ENCODE measurements at places on chromosomes 4 and X. TPM values are rescaled to one million over a fixed set of nuclear protein-coding genes. Genes with fewer than 3 reads are reported as not detected.

The PFKFB1 gene
- total RNA-seq, result 0.69 TPM

The NEIL3 gene
- total RNA-seq, result 10.3 TPM

The ENPEP gene
- not detected for total RNA-seq

The GUCY1B1 gene
- 0.18 TPM for total RNA-seq

The CYBB gene
- total RNA-seq, result 3.7 TPM

The VCX gene
- not detected for total RNA-seq

The DOCK11 gene
- total RNA-seq, result 50.1 TPM

The EPHA5 gene
- total RNA-seq, result not detected

The PRKG2 gene
- total RNA-seq, result 0.58 TPM

GRCh38 chr4:152892974-152893373 lies 43.1 kb upstream of the FHDC1 start:
- no peaks in the 10 kb centered on the region for H3K36me3 ChIP-seq
- no peaks in the 10 kb centered on the region for H3K4me1 ChIP-seq
- no peak overlapping the region for H3K4me3 ChIP-seq
- H3K27ac ChIP-seq, result no peak overlapping the region
- no peaks in the 10 kb centered on the region for H3K27me3 ChIP-seq

GRCh38 chrX:80537096-80537495 lies 116.8 kb downstream of the TENT5D start:
- no peak for DNase-seq
- H3K4me3 ChIP-seq, result no peak overlapping the region
- H3K27ac ChIP-seq, result no peak overlapping the region
- no peaks in the 10 kb centered on the region for H3K36me3 ChIP-seq
- H3K4me1 ChIP-seq, result no peaks in the 10 kb centered on the region
- no peaks in the 10 kb centered on the region for H3K27me3 ChIP-seq

DNA sequence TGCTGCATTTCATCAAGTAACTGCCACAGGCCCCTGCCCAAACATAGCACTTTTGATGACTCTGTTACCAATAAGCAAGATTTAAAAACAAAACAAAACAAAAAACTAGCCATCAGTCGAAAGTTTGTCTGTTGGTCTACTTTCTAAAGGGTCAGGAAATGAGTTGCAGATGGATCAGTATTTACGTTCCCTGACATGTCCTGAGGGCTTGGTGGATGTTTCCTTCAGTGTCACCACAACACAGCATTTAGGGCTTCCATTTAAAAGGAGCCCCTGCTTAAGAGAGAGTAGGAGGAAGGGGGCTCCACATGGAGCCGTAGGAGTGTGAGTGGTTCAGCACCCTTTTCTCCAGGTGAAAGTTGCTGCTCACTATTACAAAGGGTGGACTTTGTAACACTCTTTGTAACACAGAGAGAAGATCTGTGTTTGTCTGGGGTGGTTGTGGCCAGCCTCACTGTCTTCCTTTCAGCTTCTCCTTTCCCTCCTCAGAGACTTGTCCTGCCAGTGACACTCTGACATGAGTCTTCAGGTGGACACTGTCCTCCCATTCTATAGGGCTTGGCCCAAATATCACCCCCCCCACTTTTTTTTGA lies 167.5 kb upstream of the PDE5A start:
- H3K36me3 ChIP-seq, result no peaks in the 10 kb centered on the region
- no peaks in the 10 kb centered on the region for H3K27me3 ChIP-seq
- no peak overlapping the region for H3K27ac ChIP-seq
- no peak for DNase-seq
- H3K4me1 ChIP-seq, result no peaks in the 10 kb centered on the region

DNA sequence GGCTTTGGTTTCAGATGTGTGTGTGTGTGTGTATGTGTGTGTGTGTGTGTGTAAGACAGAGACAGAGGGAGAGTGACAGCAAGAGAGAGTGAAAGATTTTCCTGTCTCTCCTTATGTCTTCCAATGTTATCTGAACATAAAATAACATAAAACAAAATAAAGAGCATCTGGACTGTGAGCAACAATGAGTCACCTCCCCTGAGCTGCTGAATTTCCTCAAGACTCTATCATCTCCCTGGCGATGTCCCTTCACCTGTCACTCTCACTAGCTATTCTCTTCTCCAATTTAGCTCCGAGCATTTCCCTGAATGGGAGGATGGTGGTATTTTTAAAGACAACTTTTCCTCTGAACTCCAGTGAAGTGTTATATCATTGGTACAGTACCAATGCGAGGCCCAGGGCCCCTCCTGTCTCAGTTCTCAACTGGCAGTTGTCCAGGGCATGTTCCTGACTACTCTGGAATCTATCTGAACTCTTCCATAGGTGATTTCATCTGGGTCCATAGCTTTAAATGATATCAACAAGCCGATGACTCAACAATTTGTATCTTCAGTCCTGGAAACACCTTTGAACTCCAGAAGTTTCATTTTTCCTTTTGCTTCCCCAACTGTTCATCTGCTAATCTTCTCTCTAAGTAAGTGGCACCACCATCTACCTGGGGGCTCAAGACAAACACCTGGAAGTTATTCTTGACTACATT lies 195.0 kb upstream of the CLNK start:
- H3K36me3 ChIP-seq, result no peaks in the 10 kb centered on the region

- no peak for DNase-seq
- no peaks in the 10 kb centered on the region for H3K36me3 ChIP-seq
- no peak overlapping the region for H3K4me3 ChIP-seq
- no peaks in the 10 kb centered on the region for H3K27me3 ChIP-seq
Measured at GRCh38 chr4:74320559-74321118, 12.4 kb downstream of the EPGN start.

DNA sequence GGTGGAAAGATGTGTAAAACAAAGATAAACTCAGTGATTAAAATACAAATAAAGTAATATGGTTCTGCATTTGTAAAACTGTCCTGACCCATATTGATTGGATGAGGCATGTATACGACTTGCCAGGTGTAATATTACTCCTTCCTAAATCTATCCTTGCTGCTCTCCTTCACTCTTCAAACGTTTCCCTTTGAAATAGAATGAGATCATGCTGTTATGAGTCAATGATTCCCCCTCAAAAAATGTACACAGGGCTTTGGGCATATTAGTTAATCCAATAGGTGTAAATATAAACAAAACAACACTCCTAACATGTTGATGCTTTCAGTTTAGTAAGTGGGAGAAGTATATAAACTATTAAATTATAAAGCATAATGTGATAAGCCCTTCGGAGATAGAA lies 117.4 kb upstream of the GPM6A start:
- DNase-seq, result no peak
- no peaks in the 10 kb centered on the region for H3K4me1 ChIP-seq
- H3K27ac ChIP-seq, result no peak overlapping the region
- no peaks in the 10 kb centered on the region for H3K27me3 ChIP-seq

- no peaks in the 10 kb centered on the region for H3K36me3 ChIP-seq
- no peak for DNase-seq
- H3K27ac ChIP-seq, result no peak overlapping the region
- no peaks in the 10 kb centered on the region for H3K27me3 ChIP-seq
- H3K4me1 ChIP-seq, result no peaks in the 10 kb centered on the region
Measured at GRCh38 chr4:185033950-185034349, 15.7 kb downstream of the HELT start.

DNA sequence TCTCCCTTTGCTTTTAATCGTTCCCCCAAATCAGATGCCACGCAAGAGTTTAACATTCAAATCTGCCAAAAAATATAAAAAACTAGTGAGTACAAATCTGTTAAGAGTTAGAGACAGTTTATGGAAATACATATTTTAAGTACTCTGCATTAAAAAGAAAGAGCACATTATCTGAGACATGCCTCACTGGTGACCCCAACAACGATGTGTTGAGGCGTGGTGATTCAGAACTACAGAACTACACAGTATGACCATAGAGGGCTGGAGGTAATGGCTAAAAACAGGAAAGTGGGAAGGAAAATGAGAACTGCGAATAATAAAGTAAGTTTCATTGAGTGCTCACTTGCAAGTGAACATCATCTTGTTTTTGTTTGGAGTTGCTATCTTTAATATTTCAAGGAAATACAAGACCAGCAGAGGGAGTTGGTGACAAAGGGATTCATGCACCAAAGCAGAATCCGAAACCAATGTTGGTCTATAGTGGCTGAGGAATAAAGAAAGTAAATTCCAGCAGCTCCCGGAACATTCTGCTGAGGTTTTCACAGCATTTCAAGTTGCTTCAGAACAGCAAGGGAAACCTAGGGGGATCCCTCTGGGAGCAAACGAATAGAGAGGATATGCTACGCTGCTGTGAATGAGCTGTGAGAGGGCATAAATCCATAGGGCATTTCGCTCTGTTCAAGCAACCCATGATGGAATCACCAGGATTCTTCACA lies 92.2 kb downstream of the DCHS2 start:
- no peak for DNase-seq
- H3K27me3 ChIP-seq, result no peaks in the 10 kb centered on the region
- no peaks in the 10 kb centered on the region for H3K36me3 ChIP-seq
- no peak overlapping the region for H3K27ac ChIP-seq

- no peak overlapping the region for H3K27ac ChIP-seq
- no peaks in the 10 kb centered on the region for H3K4me1 ChIP-seq
- H3K4me3 ChIP-seq, result no peak overlapping the region
- H3K36me3 ChIP-seq, result no peaks in the 10 kb centered on the region
- no peak for DNase-seq
Measured at GRCh38 chrX:10979956-10980355, 131.2 kb upstream of the HCCS start.

DNA sequence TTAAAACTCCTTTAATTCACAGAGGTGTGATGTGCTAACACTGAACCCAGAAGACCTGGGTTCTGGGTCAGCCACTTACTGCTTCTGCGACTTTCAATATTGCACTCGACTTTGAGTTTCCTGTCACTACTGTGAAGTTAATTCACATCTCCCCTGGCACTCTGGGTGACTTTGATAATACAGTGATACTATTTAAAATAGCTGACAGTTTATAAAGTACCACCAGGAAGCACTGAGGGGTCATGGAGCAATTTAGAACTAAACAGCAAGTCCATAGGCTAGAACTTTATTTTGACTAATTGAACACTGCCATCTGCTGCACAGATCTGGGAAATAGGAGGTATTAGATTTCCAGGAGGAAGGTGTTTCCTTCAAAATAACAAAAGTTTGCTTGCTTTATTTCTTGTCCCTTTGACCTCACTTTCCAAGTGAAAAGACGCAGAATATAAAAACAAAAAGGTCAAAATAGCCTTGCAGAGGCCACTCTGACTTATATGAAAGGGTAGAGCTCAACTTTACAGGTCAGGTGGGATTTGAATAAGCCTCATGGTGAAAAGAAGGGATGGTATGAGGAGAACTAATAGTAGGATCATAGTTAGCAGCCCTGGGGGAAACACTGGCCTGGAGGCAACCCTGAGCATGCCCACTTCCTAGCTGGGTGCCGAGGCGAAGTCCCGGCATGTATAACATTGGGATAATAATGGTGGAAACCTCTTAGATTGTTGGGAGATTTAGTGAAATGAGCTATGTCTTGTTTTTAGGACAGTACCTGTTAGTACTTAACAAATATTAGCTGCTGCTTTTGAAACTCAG lies 53.4 kb downstream of the ZNF518B start:
- no peak overlapping the region for H3K4me3 ChIP-seq
- DNase-seq, result peak; percentile 4
- no peaks in the 10 kb centered on the region for H3K4me1 ChIP-seq
- H3K27ac ChIP-seq, result peak overlapping the region; percentile 10

- no peak overlapping the region for H3K27ac ChIP-seq
- no peaks in the 10 kb centered on the region for H3K36me3 ChIP-seq
- no peak for DNase-seq
- no peak overlapping the region for H3K4me3 ChIP-seq
- H3K27me3 ChIP-seq, result no peaks in the 10 kb centered on the region
Measured at GRCh38 chrX:3777416-3777815, 64.0 kb upstream of the PRKX start.

DNA sequence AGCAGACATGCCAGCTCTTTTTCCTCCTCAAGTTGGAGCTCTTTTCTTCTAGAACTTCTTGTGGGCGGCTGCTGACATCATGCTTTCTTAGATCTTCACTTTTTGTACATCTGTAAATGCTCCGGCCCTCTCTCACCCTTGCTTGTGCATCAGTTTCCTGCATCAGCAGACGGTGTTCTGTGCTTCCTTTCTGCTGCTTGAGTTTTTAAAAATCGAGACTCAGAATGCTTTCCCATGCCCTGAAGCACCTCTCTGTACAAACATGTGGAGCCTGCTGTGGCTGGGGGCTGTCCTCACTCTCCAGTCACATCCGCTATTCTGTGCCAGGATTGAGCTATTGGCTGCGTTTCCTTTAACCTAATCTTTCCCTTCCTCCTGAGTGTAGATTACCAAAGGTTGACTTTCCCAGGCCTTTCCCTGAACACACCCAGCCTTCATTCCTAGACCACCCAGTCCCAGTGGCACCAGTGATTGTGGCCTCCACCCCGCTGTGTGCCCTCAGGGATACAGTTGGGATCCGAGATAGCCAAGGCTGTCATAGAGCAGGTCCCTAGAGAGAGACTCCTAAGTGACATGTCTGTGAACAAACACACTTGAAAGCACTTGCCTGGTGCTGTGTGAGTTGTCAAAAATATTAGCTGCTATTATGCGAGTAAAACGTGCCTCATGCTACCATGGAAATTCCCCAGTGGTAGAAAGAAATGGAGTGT lies 41.9 kb downstream of the TNIP2 start:
- H3K4me1 ChIP-seq, result peaks cover 14% of the 10 kb centered on the region
- no peak overlapping the region for H3K4me3 ChIP-seq
- peaks cover 14% of the 10 kb centered on the region for H3K36me3 ChIP-seq
- no peak for DNase-seq
- no peaks in the 10 kb centered on the region for H3K27me3 ChIP-seq

- no peaks in the 10 kb centered on the region for H3K27me3 ChIP-seq
- no peak overlapping the region for H3K4me3 ChIP-seq
- no peak for DNase-seq
- H3K4me1 ChIP-seq, result no peaks in the 10 kb centered on the region
- no peaks in the 10 kb centered on the region for H3K36me3 ChIP-seq
Measured at GRCh38 chr4:95694411-95694810, 145.5 kb upstream of the PDHA2 start.

GRCh38 chr4:139639654-139640053 lies 26.0 kb upstream of the MGST2 start:
- H3K27me3 ChIP-seq, result no peaks in the 10 kb centered on the region
- no peak overlapping the region for H3K27ac ChIP-seq
- H3K4me1 ChIP-seq, result no peaks in the 10 kb centered on the region
- DNase-seq, result no peak

GRCh38 chr4:88567591-88567990 lies 24.7 kb upstream of the HERC3 start:
- no peak overlapping the region for H3K4me3 ChIP-seq
- H3K4me1 ChIP-seq, result no peaks in the 10 kb centered on the region
- DNase-seq, result no peak
- H3K27me3 ChIP-seq, result no peaks in the 10 kb centered on the region

- no peaks in the 10 kb centered on the region for H3K36me3 ChIP-seq
- H3K27ac ChIP-seq, result no peak overlapping the region
- no peak for DNase-seq
- H3K27me3 ChIP-seq, result no peaks in the 10 kb centered on the region
Measured at GRCh38 chr4:5956285-5957021, 61.8 kb downstream of the C4orf50 start.

- no peak for DNase-seq
- H3K36me3 ChIP-seq, result no peaks in the 10 kb centered on the region
- no peaks in the 10 kb centered on the region for H3K4me1 ChIP-seq
- H3K27me3 ChIP-seq, result no peaks in the 10 kb centered on the region
Measured at GRCh38 chr4:149223659-149224058, 592.0 kb downstream of the IQCM start.
